Lung (tissue), 17 donors: ENCODE measurements at places on chromosomes 16 and 17. TPM values are rescaled to one million over a fixed set of nuclear protein-coding genes. Genes with fewer than 3 reads are reported as not detected.

Gene CTRB2
- not detected for total RNA-seq

DNA sequence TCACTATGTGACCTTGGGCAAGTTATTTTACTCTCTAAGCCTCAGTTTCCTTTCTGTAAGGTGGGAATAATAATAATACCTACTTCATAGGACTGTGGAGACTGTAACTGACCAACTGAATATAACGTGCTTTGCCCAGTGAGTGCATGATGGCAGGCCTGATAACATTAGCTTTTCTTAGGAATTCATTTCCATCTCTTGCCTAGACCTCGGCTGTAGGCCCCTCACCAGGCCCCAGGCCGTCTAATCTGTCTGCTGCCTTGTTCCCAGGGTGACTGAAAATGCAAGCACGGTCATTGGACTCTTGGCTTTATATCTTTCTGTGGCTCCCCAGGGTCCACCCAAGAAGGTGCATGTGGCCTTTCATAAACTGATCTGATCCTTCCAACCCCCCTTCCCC is 6.7 kb upstream of the UBE2O start:
- DNase-seq: no peak

Gene NPB
- total RNA-seq: 0.55 TPM

DNA sequence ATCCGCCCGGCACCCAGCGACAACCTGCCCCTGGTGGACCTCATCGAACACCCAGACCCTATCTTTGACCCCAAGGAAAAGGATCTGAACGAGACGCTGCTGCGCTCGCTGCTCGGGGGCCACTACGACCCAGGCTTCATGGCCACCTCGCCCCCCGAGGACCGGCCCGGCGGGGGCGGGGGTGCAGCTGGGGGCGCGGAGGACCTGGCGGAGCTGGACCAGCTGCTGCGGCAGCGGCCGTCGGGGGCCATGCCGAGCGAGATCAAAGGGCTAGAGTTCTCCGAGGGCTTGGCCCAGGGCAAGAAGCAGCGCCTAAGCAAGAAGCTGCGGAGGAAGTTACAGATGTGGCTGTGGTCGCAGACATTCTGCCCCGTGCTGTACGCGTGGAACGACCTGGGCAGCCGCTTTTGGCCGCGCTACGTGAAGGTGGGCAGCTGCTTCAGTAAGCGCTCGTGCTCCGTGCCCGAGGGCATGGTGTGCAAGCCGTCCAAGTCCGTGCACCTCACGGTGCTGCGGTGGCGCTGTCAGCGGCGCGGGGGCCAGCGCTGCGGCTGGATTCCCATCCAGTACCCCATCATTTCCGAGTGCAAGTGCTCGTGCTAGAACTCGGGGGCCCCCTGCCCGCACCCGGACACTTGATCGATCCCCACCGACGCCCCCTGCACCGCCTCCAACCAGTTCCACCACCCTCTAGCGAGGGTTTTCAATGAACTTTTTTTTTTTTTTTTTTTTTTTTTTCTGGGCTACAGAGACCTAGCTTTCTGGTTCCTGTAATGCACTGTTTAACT is 1.0 kb downstream of the NOG start:
- peak; percentile 13 for DNase-seq

Gene AIPL1
- not detected for total RNA-seq

DNA sequence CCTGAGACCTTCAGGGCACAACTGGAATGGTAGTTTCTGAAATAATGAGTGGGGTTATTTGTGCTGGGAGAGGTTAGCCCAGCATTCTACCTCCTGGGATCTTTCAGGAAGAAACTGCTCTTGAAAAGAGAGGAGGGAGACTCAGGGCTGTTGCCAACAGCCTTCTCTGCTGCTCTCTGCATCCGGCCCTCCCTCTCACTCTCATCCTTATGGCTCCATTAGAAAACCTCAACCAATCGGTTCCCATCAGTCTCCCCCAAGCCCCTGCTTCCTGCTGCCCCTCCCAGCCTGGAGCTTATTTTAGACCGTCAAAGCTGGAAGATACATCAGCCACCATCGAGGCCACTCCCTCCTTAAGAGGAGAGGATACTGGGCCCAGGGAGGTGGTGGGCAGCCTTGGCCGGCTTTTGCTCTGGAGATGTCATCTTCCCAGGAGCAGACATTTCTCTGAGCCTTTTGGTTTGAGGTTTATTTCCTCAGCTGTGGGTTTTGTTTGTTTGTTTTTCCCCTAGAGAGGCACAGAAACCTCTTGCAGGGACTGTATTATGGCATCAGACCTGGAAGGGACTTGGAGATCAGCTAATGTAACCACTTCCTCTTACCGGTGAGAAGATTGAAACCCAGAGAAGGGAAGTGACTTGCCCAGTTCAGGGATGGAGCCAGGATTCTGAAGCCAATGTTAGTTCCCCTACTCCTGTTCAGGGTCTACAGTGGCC is 2.7 kb downstream of the MPRIP start:
- DNase-seq: peak; percentile 83

DNA sequence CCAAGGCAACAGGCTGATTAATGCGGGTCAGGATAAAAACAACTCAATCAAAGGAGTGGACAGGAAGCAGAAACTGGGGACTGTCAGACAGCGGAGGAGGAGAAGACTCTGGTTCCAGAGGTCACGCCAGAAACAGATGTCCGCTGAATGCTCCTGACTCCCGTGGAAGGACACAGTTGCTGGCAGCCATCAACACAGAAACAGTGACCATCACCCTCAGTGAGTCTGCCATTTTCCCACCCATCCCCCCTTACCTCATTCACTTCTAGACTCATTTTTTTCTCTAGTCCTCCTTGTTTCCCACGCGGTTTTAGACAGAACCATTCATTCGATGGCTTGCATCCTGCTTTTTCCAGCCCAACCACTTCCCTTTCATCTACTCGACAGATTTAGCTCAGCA is 40.9 kb downstream of the DHRS7C start:
- DNase-seq: peak; percentile 57

Gene CEP20
- 38.5 TPM for total RNA-seq

Gene ESRP2
- total RNA-seq: 65.5 TPM

DNA sequence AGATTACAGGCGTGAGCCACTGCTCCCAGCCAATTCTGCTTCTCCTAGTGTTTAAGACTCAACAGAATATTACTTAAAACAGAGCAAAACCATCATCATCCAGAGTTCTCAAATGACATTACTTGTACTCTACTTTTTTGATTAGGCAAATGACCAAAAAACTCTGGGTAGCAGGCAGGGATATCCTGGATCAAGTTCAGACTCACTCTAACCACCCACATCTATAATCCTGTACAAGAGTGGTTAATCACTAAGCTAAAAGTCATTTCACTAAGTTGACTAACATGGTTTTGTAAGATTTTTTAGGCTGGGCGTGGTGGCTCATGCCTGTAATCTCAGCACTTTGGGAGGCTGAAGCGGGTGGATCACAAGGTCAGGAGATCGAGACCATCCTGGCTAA is 6.8 kb downstream of the NAE1 start:
- DNase-seq: no peak

Gene DOC2B
- 5.1 TPM for total RNA-seq

DNA sequence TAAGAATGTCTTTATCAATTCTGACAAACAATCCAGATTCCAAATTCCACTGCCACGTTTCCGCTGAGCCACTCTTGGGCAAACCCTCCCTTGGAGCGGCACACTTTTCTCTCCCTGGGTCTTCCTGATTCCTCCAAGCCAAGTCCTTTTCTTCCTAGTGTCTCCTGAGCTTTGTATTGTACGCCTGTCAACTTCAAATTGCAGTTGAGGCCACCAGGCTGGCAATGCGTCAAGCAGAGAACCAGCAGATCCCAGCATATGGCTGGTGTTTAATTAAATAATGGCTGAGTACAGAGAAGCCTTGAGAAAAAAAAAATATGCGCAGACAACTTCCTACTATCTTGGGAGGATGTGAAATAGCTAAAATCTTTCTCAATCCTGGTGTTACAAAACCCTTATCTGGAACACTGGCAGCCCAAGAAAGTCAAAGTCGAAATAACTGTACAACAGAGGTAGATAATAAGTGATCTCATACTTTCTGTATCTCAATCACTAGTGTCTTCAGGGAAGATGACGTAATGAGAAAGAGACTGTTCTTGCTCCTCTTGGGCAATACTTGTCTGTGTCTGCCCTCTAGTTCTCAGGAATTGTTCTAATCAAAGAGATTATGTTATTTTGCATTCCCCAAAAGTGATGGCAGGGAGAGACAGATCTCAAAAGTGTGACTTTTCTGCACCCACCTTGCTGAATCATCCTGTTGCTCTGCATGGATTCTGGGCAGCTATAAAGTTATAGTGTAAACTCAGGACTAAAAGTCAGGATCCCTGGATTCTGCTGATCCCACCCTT is 15.0 kb downstream of the SMIM36 start:
- peak; percentile 73 for DNase-seq

DNA sequence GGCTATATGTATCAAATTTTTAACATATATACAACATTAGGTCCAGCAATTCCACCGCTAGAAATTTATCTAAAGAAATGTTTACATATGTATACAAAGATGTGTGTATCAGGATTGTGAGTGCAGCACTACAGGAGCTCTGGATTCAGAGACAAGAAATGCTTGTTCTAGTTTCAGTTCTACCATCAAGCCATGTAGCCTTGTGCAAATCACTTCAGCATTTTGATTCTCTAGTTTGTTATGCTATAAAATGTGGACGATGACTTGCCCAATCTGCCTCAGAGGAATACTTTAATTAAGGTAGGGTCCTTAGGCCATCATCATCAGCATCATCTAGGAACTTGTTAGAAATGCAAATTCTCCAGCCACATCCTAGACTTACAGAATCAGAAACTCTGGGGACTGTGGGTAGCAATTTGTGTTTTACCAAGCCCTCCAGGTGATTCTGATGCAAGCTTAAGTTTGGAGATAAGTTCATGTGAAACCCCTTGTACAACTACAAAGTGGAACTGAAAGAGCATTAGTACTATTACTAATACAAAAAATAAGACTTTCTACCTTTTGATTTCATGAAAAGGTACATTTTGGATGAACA is 131.2 kb upstream of the CORO6 start:
- DNase-seq: no peak

Gene GLIS2
- 8.8 TPM for total RNA-seq

DNA sequence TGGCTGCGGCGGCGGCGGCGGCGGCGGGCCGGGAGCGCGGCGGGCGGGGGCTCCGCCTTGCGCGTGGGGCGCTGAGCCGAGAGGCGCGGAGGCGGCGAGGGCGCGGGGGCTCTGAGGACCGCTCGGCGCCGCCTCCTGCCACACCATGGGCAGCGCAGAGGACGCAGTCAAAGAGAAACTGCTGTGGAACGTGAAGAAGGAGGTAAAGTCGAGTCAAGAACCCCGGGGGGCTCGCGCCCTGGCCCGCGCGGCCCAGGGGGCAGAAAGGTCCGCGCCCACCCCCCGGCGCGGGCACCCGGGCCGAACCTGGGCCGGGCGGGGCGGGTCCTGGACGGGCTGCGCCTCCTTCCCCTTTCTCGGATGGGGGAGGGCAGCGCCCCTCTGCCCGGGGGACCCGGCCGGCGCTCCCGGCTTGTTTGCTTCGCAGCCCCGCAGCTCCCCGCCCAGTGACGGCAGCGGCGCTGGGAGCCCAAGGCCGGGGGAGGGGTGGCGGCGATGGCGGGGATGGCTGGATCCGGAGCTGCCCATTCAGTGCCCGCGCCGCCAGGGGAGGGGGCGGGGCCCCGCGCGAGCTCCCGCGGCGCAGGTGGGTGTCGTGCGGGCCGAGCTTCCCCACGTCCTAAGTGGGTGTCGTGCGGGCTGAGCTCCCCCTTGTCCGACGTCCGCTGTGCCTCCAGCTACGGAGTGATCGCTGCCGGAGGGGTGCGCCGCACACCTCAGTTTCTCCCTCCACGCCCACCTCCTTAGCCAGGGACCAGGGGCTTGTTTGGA is 428 bp downstream of the SGSM2 start:
- peak; percentile 51 for DNase-seq

DNA sequence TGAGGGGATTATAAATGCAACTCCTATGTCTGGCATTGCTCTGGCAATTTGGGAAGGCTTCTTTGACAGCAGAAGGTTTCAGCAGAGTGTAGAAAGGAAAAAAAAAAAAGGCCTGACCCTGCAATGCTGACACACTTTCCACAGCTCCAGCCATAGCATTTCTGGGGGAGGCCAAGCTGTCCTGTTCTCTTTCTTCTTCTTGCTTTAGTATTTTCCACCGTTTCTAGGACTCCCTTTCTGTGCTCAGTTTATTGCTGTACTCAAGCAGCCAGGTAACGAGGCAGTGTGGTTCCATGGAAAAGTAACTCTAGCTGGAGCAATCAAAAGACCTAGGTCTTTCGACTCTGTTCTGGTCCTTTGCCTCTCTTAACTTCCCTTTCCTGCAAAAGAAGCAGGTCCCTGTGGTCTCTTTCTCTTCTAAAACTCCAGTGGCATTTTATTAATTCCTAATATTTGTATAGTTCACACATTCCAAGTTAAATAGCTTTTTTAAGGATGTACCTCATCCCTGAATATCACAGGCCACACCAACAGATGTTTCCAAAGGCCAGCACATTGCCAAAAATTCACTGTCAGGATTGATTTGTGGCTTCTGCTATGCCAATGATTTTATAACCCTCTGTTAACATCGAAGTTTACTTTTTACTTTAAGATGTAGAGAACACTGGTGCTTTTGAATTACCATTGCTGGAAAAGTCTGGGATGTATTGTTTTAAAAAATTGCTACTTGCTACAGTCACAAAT is 90.3 kb upstream of the BCAR1 start:
- DNase-seq: no peak

GRCh38 chr16:381789-382717 is at the start of gene PGAP6:
TSS of gene PGAP6 (minus strand) at chr16:381978. CDS start at chr16:381821, 157 bp downstream.
- peak; percentile 48 for DNase-seq

DNA sequence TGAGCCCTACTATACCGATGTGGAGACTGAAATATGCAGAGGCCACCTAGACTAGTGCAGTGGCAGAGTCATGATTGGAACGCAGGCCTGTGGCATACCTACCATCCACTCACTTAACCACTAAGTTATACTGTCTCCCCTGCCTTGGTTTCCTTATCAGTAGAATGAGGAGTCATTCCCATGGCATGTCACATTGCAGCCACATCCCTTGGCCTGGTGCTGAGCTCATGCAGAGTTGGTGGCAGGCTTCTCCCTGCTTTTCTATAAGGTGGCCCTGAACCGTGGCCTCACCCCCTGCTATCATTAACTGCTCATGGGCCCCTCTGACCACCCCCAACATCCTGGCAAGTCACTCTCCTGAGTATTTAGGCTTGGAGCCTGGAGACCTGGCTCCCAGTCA is 212.5 kb downstream of the KATNIP start:
- no peak for DNase-seq

Gene DPEP3
- 0.51 TPM for total RNA-seq

- no peak for DNase-seq
Observed at GRCh38 chr16:12678983-12679382, 124.7 kb downstream of the CPPED1 start.

DNA sequence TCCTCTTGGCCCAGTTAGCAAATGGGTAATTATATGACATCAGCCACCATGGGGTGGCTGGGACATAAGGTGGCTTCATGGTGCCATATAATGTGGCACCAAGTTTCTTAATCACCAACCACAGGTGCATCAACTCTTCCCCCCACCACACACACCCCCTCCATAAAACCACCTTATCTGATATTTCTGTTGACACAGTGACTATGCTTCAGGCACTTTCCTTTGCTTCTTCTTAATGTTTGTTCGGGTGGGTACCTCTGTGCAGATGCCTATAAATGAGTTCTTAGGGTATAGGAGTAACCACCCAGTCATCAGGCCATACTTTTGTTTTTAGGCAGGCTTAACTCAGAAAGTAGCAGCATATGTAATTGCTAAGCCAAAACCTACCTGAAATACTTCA is 29.5 kb downstream of the RNF43 start:
- DNase-seq: no peak

Gene PRR35
- total RNA-seq: not detected

- no peak for DNase-seq
Observed at GRCh38 chr16:50434872-50435478, 66.2 kb upstream of the BRD7 start.

GRCh38 chr17:38970804-38971203 is 3.6 kb upstream of the FBXO47 start:
- no peak for DNase-seq

- no peak for DNase-seq
Observed at GRCh38 chr17:29131814-29132682, 48.1 kb downstream of the MYO18A start.
